ENCODE measurements at places on chromosomes 2 and 18.

DNA sequence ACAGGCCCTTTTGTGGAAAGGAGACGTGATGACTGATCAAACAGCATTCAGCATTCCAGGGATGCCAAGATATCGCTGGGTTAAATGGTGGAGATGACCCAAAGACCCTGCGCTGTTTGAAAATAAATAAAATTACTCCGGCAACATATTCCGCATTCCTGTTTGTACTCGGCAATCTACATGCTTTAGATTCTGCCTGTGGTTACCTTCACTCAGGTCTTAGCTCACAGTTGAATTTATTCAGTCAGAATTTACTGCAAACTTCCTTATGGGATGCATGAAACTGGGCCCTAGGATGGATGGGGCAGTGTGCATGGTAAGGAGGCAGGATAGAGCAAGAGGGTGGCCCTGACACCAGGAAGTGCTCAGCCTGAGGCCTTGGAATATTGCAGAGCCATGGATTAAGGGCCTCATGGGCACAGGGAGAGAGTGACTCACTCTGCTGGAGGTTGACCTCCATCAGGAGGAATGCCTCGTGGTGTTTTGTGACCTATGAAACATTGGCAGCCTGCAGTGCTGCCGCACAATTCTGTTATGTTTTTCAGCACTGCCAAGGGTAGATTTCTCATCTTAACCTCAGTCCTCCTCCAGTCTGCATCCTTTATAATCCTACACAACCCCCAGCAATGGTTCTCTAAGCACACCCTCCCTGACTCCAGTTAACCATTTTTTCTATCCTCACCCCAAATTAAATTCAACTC lies 321.4 kb downstream of the IRS1 start:
- DNase-seq: no peak

- no peak for DNase-seq
Measured at GRCh38 chr2:174711206-174711605, 53.1 kb downstream of the CHRNA1 start.

- no peak for DNase-seq
Measured at GRCh38 chr2:1956520-1957289, 212.4 kb upstream of the PXDN start.

DNA sequence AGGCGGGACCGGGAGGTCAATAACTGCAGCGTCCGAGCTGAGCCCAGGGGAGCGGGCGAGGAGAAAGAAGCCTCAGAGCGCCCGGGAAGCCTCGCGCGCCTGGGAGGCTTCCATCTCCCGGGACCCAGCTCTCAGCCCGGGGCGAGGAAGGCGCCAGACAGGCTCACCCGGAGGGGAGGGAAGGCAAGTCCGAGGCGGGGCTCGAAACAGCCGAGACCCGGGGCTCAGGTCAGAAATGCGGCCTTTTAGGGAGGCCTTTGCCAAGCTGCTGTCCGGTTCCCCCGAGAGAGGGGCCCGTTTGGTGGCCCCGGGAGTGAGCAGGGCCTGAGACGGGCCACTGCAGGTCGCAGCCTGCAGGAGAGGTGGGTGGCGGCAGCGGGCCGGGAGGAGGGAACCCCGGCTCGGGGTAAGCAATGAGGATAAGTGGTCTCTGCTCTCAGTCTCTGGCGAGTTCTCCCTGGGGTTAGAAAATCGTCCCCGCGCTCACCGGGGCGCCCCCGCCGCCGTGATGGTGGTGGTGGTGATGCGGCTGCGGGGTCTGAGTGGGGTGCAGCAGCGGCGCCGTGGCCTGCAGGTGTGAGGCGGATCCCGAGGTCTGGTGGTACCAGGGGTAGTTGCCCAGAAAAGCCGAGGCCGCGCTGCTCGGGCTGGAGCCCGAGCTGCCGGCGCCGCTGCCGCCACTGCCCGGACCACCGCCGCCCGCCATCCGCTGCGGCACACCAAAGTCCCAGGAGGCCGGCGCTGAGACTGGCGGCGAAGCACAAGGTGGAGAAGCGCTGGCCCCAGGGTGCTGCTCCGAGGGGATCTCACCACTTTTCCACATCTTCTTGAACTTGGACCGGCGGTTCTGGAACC lies 2.4 kb downstream of the DLX2 start:
- DNase-seq: no peak

- DNase-seq: no peak
Measured at GRCh38 chr18:48303883-48304282, 105.3 kb downstream of the ZBTB7C start.

GRCh38 chr2:62672601-62673000 lies 32.9 kb upstream of the EHBP1 start:
- peak; percentile 32 for DNase-seq

- DNase-seq: no peak
Measured at GRCh38 chr2:147639891-147640290, 204.9 kb upstream of the ACVR2A start.

DNA sequence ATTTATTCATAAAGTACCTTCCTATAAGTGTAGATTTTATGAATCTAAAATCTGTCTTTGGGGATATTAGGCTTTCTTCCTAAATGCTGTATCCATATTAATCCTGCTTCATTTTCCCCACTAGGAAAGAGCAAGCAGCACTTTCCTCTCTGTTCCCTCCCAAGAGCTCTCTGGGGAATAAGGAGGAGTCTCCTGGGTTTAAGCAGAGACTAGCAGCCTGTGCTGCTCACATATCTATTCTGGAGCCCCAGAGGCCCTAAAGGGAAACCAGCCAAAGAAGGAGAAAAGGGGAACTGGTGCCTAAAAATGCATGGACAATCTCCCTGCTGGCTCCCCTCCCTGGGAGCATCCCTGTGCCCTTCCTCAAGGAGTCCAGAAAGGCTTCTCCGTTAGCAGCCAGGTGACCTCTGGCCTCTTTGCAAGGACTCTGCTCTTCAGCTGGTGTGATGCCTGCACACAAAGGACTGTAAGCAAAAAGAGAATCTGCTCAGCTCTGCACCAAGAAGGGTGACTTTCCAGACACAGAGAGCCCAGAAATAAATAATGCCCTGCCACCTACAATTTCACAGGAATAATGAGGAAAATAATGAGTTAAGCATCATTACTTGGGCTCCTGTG lies 270.6 kb downstream of the SS18 start:
- DNase-seq: no peak

- no peak for DNase-seq
Measured at GRCh38 chr18:4270016-4270415, 185.1 kb downstream of the DLGAP1 start.

DNA sequence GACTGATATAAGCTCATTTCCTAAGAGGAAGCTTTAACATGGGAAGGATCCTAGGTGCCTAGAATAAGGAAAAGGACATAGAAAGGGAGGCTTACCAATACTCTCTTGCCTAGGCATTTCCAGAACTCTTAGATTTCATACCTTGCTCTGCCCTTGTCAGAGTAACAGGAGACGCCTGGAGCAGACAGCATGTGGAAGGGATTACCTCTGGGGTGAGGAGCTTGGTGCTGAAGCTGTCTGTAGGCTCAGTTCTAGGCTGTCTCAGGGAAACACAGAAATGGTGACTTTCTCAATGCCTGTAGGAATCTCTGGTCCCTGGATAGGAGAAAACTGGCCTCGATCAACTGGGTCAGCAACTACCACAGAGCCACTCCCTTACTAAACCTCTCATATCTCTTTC lies 150.0 kb downstream of the SLC4A3 start:
- DNase-seq: no peak

DNA sequence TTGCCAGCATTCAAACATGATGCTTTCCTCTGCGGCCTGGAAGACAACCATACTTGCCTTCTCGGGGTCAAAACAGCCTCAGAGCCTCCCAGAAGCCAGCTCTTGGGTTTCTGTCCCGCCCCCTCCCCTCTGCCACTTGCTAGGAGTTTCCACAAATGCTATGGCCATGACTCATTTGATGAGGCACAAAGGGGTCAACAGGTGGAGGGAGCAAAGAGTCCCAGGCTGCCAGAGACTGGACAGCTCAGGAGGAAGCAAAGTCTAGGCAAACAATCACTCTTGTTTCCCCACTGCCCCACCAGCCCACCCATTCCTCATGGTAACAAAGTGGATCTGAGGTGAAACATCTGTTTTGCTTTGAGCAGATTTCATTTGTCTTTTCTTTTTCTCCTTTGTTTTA lies 551.1 kb downstream of the TNS1 start:
- peak; percentile 5 for DNase-seq

GRCh38 chr2:122105877-122106206 lies 350.4 kb downstream of the TSN start:
- no peak for DNase-seq

DNA sequence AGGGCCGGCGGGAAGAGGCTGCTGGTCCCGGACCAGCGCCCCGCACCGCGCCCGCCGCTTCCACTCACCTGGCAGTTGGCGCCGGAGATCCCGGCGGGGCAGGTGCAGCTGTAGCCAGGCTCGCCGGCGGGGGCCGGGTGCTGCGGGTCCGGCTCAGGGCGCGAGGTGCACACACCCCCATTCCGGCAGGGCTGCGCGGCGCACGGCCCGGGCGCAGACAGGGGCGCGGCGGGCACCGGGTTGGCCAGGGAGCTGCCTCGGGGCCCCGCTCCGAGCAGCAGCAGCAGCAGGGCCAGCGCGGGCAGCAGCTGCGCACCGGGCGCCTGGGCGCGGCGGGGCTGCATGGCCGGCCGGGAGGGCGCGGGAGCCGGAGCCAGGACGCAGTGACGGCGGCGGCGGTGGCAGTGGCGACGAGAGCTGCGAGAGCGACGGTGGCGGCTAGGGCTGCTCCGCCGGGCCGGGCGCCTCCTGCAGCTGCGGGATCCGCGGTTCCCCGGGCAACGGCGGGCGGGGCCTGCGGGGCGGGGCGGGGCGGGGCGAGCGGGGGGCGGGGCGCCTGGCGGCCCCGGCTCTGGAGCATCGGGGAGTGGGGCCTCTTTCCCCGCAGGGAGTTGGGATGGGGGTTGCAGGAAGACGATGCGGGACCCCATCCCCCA lies at the start of gene DNER:
TSS of gene DNER (minus strand) at position 476 of the 656 bp plus-strand sequence. CDS start at position 344, 132 bp downstream.
- peak; percentile 8 for DNase-seq

DNA sequence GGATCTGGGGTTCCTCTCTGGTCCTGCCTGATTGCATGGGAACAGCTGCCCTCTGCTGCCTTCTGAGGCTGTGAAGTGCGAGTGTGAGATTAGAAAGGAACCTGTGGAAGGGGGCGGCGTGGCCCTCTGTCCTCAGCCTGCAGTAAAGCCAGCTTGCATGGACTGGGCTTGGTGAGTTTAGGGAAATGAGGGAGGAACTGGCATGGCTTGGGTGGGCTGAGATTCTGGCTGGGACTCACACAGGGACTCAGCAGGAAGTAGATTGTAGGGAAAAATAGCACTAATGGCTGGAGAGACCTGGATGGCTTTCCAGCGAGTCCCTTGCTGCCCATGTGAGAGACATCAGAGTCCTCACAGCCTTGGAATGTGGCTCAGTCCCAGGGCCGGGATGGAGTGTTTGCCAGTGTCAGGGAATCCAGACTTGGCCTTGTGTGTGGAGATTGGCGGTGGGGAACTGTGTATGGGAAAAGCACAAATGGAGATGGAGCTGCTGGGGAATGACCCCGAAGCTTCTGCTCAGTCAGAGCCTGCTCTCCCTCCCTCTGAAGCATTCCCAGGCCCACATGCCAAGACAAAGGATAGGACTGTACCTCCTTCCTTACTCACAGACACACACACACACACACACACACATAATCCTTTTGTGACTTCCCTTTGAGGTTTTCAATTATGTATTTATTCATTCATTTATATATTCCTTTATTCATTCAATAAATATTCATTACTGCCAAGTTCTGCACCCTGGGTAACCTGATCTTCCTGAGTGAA lies 115.4 kb downstream of the ACAA2 start:
- DNase-seq: no peak

GRCh38 chr2:37582481-37583220 lies 88.8 kb downstream of the CDC42EP3 start:
- no peak for DNase-seq

- no peak for DNase-seq
Measured at GRCh38 chr2:193199322-193199721, 1004.6 kb upstream of the TMEFF2 start.

DNA sequence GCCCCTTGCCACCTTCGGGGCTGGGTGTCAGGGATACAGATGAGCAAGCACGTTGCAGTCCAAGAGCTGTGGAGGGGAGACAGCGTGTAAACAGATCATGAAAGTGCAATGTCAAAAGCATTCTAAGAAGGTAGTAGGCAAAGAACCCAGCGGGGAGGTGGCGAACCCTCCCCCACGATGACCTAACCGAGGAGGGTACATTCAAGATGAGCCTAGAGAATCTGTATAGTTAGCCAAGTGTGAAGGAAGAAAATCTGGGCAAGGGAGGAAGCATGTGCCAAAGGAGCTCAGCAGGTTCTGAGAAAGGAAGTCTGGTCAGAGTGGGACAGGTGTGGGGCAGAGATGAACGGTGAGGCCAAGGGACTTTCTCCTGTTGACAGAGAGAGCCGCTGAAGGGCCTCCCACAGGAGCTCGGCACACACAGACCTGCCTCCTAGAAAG lies 106.9 kb downstream of the SP3 start:
- DNase-seq: no peak

DNA sequence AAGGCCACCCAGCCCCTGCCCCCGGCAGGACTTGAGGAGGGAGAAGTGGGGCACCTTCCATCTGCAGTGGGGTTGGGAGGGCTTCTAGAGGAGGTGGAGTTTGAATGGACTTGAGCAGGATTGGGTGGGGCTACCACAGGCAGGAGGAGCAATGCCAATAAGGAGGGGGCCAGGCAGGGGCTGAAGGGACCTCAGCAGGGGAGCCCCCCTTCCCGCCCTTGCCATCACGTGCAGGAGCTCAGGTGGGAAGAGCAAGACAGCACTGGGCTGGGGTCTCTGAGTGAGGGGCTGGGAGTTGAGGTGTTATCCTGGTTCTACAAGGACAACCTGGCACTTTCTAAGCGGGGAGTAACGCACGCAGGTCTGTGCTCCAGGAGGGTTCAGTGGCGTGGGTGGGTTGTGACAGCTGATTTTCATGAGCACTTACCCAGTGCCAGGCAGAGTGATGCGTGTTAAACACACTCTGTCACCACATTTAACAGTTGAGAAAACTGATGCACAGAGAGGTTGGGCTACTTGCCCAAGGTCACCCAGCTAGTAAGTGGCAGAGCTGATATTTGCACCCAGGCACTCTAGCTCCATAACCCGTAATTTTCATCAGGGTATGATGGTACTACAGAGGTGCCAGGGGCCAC lies 4.8 kb downstream of the CHRND start:
- DNase-seq: no peak

DNA sequence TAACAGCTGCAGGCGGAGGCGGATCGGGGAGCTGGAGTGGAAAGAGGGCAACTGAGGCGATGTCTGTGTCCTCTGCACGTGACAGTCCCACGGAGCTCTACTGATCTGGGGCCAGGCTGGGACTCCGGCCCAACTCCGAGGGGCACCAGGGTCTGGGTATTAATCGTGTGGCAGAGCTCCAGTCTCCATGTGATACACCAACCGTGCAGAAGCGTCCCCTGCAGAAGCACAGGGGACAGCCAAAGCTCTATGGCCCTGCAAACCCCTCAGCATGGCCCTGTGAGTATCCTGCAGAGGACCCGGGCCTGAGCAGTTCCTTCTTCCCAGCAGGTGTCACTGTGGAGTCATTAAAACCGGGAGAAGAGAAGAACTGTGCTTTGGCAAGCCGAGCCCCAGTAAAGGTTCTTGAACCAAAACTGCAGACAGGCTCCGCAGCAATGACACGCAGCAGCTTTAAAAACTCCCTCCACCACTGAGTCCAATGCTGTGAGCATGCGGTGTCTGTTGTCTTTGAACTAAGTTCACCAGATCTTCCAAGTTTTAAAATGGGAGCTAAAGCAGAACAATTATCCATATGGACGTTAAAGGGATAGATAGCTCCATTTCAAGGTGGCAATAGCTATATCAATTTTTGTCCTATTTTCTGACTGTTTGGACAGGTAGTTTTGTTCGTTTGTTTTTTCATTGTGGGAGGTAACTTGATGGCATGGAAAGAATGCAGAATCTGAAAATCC lies 79.4 kb downstream of the TMEM182 start:
- DNase-seq: peak; percentile 39

- no peak for DNase-seq
Measured at GRCh38 chr2:8675543-8675942, 6.3 kb upstream of the ID2 start.

Data from SW480 (cell line).